ENCODE measurements at places on chromosomes 16 and 17. TPM values are rescaled to one million over a fixed set of nuclear protein-coding genes. Genes with fewer than 3 reads are reported as not detected.

The ANKFN1 gene
- polyA plus RNA-seq = 0.09 TPM

The CCR7 gene
- polyA plus RNA-seq = 0.54 TPM

The TMED6 gene
- polyA plus RNA-seq = not detected

The MPP2 gene
- polyA plus RNA-seq = 0.39 TPM

The SLC16A13 gene
- 4.8 TPM for polyA plus RNA-seq

The ABCC12 gene
- not detected for polyA plus RNA-seq

The ABCA6 gene
- 4.1 TPM for polyA plus RNA-seq

The GPRC5C gene
- polyA plus RNA-seq = 8.8 TPM

The HSDL1 gene
- 9.7 TPM for polyA plus RNA-seq

Measured in esophagus (tissue), 2 donors.